ENCODE measurements at places on chromosomes 16 and 17. TPM values are rescaled to one million over a fixed set of nuclear protein-coding genes. Genes with fewer than 3 reads are reported as not detected.

GRCh38 chr17:58507123-58507634 is 7.3 kb downstream of the MTMR4 start:
- DNase-seq = no peak

DNA sequence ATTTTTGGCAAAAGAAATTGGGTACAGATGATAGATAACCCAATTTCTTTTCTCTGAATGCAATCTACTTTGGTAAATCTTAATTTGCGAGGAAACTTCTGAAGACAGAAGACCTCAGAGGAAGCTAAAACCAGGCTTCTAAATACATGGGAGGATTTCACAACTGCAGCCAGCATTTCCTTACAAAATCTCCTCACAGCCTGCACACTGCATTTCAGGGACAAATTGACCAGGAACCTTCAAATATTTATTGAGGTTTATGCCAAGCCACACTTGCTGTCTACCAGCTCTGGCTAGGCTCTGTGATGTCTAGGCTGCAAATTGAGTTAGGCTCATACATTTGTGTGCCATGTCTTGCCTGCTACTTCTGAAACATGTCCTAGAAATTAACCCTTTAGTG is 167.3 kb upstream of the CDH5 start:
- DNase-seq = no peak

- DNase-seq = no peak
These were observed 229.4 kb upstream of the CACNG5 start for GRCh38 chr17:66605541-66605940.

DNA sequence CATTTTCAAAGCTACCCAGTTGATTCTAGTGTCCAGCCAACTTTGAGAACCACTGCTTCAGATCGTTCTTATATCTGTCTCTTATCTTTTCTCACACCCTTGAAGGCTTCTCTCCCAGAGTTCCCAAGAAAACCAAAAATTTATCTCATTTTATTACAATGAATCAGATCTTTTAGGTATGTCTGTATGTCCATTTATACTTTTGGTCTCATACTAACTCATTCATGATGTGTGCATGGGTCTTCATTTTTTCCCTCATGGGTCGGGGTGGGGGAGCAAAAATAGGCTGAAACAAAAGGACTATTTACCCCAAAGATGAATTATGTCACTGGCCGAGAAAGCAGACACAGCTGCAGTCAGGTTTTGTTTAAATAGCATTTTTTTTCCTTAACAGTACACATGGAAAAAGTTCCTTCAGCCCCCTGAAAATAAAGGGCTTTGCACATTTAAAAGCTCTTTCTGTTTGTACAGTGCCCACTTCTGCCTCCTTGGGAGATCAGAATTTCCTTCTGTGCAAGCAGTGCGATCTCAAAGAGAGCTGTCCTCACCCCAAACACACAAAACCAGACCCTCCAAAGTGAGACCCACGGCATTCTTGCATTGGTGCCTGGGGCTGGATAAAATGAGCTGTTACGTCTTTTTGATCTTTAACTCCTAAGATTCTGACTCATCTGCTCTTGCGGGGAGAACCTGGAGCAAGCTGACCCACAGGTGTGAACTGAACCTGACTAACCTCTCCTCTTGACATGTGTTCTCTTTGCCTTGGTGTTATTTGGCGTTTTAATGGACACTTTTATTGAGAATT is 251.2 kb upstream of the ELAC2 start:
- DNase-seq = no peak

GRCh38 chr17:69044371-69044770 is 16.4 kb downstream of the ABCA9 start:
- DNase-seq = no peak

DNA sequence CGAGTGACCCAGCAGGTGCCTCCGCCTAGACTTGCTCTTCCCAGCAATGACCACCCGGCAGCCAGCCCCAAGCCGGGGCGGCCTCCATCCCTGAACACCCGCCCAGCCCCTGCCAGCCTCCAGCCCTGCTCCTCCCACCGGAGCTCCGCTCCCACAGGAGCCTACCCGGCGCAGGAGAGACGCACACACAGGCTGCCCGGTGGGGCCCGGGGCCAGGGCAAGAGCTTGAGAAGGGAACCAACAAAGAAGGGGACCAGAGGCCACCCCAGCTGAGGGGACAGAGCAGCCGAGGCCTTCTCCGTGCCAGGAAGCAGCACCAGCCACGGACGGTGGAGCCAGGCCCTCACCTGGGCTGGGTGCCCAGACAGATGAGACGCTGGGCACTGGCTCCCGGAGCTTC is 13.8 kb downstream of the PKD1 start:
- DNase-seq = no peak

DNA sequence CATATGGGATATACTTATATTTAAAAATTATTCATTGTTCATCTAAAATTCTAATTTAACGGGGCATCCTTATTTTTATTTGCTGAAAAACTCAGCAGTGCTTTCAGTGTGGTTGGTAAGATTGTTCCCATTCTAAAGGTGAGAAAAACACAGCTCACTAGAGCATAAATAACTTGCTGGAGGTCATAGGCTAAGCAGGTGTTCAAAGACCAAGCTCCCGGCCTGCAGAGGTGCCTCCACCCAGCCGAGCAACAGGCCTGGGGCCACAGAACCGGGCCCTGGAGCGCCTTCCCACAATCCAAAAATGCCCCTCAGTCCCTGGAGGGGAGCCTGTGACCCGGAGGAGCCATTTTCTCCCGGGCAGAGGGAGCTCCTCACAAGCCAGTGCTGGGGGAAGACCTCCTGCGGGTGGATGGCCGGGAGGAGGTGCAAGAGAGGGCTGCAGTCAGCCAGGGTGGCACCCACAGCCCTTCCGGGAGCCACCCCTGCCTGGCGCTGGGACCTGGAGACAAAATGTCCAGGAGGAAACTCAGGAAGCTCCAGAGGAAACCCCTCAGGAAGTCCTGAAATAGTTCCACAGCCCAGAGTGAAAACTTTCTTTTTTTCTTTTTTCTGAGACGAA is 14.7 kb downstream of the ABR start:
- no peak for DNase-seq

- DNase-seq = no peak
These were observed 5.5 kb downstream of the WWP2 start for GRCh38 chr16:69767459-69768229.

GRCh38 chr17:83053021-83053681 is 26.3 kb upstream of the METRNL start:
- no peak for DNase-seq

DNA sequence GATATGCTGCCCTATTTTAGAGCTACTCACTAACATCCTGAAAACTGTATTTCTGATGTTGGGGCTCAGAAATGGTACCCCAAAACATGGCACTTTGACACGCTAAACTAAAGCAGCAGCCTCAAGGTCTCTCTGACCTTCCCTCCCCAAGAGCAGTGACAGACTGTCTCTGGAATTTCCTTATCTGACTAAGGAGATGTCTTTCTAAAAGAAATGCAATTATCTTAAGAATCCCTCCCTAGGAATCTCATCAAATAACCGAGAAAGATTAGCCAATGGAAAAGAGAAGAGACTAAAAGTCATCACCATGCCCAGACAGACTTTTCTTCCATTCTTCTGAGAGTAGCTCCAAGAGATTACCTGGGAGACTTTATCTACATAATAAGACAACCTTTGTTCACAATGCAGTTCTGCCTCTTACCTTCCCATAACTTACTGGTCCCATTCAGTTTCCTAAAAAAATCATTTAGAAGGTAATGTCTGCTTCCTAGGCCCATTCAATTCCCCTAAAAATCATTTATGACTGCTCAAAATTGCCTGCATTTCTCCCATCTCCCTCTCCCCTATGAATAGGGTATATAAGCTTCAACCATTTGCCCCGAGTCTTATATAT is 123.9 kb downstream of the CPPED1 start:
- no peak for DNase-seq

DNA sequence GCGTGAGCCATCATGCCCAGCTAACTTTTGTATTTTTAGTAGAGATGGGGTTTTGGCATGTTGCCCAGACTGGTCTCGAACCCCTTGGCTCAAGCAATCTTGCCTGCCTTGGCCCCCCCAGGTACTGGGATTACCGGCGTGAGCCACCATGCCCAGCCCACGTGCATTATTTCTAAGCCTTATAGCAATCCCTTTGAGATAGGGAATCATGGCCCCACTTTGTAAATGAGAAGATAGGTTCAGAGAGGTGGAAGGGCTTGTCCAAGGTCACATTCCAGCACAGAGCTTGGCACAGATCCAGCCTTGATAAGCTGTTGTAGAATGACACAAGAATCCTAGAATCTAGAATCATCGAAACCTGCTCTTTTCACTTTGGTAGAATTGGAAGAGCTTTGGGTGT is 4.2 kb upstream of the PYCARD start:
- no peak for DNase-seq

- no peak for DNase-seq
These were observed 17.9 kb upstream of the UBE2I start for GRCh38 chr16:1291576-1291974.

DNA sequence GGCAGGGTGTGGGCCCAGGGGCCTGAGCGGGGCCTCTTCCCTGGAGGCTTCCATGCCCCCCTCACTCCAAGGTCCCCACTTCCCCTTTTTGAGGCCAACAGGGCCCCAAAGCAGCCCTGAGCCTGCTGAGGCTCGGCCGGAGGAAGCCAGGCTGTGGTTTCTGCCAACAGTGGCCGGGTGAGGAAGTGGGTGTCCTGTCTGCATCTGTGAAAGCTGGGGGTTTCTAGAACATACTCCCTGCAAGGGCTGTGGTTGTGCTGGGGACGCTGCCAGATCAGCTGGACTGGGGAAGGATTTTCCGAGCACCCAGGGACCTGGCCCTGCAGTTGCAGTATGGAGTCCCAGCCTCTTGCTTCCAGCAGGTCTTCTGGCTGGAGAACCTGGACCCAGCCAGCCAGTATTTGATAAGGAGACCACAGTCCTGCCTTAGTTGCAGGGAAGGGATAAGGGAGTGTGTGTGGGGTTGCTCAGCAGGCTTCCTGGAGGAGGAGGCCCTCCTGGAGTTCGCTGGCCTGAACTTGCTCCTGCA is 15.7 kb downstream of the ADCY7 start:
- DNase-seq = peak; percentile 87

GRCh38 chr17:35256629-35257028 is 13.8 kb downstream of the SLFN5 start:
- no peak for DNase-seq

GRCh38 chr16:53198933-53199332 is 144.1 kb downstream of the CHD9 start:
- no peak for DNase-seq

DNA sequence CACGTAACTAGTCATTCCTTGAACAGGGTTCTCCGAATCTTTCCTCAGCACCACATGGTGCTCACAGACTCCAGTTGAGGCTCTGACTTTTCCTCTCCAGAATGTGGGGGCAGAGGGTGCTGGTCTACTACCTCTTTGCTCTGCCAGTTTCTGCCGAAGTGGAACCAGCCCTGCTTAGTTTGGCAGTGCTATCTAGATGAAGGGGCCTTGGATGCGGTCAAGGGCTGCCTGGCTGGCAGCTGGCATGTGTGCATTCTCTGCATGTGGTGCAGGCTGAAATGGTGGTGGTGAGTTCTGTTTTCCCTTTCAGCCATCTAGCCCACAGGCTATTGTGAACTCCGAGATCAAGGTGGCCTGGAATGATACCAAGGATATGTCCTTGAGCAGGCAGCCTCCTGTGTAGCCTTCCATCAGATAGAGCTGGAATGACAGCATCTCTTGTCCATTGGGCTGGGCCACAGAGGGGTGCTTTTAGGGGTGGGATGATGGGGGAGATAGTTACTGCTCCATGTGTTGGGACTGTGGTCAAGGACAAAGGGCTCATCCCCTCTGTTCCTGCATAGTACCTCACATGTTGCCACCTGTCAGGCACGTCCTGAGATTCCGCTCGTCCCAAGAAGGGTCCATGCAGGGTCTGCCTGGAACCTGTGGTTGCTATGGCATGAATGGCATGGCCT is 2.0 kb downstream of the DYNLL2 start:
- no peak for DNase-seq

GRCh38 chr17:78737332-78737731 is 44.7 kb downstream of the CYTH1 start:
- no peak for DNase-seq

GRCh38 chr16:59030923-59031485 is 296.9 kb upstream of the GOT2 start:
- no peak for DNase-seq

DNA sequence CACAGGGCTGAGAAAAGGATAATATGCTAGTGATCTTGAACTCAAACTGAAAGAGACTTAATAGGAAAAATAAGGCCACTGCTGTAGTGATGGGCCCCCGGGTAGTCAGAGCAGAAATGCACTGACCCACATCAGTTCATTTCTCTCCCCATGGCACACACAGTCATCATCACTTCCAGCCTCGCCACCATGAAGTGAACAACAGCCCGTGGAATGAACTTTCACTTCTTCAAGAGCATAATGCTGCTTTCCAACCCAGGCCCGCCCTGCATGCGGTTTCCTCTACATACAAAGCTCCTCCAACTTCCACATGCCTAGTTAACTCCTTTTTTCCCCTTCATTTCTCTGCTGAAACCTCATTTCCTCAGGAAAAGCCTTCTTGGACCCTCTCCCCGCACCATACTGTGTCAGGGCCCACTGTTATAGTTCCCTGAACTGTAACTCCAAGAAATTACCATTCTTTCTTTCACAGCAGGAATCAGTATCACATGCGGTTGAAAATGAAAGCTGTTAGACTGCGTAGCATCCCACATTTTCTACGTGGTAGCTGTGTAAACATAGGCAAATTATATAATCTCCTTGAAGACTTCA is 65.8 kb upstream of the SMIM36 start:
- peak; percentile 23 for DNase-seq

- DNase-seq = peak; percentile 32
These were observed 22.1 kb downstream of the SOX8 start for GRCh38 chr16:1003391-1004347.

GRCh38 chr16:57478396-57479204 is 7.7 kb downstream of the DOK4 start:
- no peak for DNase-seq

DNA sequence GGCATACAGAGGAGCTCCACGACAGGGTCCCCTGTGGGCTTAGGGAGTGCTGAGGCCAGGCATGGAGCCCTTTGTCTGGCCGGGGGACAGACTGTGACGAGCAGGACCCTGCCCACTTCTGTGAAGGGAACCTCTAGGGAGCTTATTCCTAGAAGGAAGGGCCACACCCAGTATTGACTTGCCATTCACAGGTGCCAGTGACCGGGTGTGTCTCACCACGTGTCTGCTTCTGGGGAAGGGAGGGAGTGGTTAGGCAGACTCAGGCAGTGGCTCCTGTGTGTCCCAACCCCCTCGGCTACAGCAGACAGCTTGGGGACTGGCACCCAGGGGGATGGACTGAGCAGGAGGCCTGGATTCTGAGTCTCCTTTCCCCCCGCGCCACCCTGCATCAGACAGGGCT is 57.2 kb downstream of the SOCS1 start:
- DNase-seq = no peak

DNA sequence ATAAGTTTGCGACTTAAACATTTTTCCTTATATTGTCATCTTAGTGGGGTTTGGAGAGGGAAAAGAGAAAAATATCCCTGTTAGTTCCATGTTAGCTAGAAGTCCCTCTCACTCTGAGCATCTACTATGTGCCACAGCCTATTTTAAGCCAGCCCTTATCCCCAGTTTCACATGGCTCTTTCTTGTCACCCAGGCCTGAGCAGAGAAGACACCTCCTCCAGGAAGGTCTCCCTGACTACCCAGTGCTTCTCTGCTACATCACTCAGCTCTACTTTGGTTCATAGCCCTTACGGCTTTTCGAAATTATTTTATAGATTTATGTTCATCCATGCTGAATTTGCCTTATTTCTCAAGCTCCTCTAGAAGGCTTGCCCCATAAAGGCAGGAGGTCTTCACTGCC is 7.2 kb upstream of the MAP2K3 start:
- no peak for DNase-seq

The HOXB6 gene
- not detected for total RNA-seq

The ZFP3 gene
- total RNA-seq = 2.4 TPM

The CCDC40 gene
- total RNA-seq = 0.64 TPM

The FOXN1 gene
- not detected for total RNA-seq

The HOXB7 gene
- total RNA-seq = not detected

The PRAC1 gene
- not detected for total RNA-seq

The SLC5A2 gene
- 5.3 TPM for total RNA-seq

The TP53TG3B gene
- not detected for total RNA-seq
